Ecto neural progenitor cell (in vitro differentiated cells): ENCODE measurements at places on chromosomes 1 and 21.

DNA sequence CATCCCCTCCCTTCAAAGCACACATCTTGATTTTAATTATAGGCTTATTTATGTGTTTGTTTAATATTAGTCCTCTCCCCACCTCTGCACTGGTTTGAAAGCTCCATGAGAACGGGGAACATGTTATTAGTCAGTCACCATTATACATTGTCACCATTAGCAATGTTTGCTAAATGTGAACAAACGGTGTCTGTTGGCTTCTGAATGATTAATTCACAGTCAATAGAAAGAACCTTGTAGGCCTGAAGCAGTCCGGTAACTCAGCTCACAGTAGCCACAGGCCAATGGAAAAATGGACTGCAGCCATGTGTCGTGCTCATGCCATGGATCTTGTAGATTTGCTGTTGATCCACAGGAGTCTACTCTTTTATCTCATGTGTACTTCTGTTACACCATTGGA is 49.7 kb upstream of the NHLH2 start:
- DNase-seq = no peak

DNA sequence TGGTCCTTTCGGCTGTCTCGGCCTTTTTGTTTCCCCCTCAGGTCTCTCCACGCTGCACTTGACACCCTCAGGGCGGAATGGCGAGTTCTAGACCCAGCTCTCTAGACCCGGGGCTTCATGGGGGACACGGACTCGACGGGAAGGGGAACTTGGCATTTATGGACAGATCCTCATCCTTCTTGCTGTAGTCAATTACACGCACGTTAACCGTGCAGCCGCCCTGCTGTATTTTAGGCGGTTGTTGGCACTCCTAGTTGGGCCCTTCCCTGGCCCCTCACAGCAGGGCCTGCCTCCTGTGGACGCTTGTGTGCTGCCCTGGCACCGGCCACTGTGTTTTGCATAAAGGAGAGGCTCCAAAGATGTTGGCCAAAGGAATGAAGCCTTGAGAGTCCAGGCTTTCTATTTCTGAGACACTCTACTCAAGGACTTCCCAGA is 558 bp upstream of the BTG3 start:
- DNase-seq = no peak

DNA sequence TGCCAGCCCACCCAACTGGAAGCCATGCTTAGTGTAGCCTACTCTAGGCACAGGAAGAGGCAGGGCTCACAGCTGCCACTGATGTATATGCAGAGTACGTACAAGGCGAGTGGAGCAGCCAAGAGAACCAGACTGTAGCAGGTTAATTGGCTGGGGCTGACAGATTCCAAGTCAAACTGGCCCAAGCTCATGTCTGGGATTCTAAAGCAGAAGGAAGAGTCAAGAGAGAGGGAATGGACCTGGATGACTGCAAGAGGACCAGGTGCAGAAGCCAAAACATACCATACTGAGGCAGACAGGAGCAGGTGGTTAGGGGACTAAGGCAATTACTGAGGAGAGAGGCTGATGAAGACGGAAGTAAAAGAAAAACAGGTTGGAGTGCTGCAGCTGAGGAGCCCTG is 51.3 kb upstream of the LRRN2 start:
- no peak for DNase-seq

DNA sequence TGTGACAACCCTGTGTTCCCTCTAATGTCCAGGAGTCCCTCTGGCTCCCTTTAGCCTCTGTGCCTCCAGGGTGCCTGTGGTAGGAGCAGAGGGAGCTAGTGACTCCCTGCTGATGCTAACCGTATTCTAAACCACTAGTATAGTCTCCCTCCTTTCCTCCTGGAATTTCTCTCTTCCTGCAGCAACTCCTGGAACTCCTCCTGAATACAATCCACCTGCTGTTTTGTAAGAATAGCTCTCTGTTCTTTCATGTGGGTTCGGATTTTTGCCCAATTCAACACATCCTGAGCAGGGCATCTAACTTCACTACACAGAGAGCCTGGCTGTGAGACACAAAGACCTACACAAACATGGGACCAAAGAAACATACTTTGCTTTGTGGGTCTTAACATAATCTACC is 107.9 kb downstream of the RUNX1 start:
- DNase-seq = no peak

DNA sequence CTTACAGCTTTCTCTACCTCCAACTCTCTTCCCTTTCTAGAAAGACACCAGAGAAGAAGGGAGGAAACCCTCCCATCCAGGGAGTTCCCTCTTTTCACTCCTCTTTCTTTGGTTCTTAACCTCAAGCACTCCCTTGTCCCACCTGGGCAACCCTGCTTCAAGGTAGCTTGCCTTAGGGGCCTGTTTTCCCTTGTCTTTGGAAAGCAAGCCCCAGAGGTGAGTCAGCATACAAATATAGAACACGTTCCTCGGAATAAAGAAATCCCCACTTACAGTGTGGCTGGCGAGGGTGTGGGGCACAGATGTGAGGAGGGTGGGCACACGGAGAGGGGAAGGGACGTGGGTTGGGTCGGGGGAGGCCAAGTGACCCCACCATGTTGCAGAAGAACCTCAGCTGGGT is 26.1 kb upstream of the KCNE2 start:
- DNase-seq = no peak

- peak; percentile 80 for DNase-seq
Measured at GRCh38 chr1:9198538-9199361, 35.8 kb upstream of the H6PD start.

- DNase-seq = no peak
Measured at GRCh38 chr1:206770531-206771337, at the start of gene IL19. Gene IL19 (plus strand): TSS chr1:206770773. CDS start chr1:206836663, 65,890 bp downstream.

DNA sequence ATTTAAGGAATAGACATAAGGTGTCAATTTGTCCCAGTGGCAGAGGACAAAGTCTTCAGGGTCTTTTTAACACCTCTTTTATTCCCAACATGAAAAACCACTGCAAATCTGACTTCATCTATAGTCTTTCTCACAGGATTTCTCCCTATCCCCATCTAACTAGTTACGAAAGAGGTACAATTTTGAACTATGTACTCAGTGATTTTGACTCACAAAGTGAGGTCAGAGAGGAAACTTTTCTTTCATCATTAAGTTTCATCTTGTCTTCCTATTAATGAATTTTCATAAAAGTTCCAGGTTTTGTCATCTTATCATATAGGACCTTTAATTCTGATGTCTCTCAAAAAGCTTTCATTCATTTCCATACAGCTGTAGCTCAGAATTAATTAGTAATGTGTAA is 63.3 kb downstream of the ASH1L start:
- DNase-seq = no peak

- DNase-seq = no peak
Measured at GRCh38 chr1:19815801-19816736, 986 bp upstream of the RNF186 start.

GRCh38 chr1:9651565-9652378 is at the start of gene PIK3CD:
Gene PIK3CD (plus strand): TSS chr1:9651731. CDS start chr1:9710456, 58,725 bp downstream.
- DNase-seq = peak; percentile 81

DNA sequence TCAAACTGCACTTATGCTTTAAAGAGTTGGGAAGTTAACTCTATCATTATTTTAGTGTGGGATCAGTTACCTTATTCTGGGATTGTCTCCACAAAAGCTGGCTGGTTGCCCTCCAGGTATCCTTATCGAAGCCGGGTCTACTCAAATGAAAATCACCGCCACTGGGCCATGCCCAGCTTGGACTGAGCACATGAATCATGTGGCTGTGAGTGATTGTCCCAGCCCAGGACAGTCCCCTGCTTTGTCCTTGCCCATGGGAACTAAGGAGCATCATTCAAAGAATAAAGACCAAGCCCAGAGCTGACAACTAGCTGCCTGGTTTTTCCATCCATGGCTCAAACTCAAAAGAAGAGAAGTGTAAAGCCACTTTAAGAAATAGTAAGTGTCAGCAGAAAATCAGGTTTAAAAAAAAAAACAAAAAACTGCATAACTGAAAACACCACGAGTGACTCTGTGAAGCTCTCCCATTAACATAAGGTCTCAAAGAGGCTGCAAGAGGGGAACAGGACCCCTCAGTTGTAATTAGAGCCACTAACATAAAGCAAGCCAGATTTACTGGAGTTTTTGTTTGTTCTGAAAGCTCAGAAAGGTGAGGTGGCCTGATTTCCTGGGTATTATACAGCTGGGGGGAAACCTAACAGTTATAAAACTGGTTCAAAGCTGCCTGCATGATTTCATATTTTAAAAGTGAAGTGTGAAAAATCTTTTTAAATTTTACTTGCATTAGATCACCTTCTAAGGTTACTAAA is 91.5 kb downstream of the KIF14 start:
- DNase-seq = no peak

DNA sequence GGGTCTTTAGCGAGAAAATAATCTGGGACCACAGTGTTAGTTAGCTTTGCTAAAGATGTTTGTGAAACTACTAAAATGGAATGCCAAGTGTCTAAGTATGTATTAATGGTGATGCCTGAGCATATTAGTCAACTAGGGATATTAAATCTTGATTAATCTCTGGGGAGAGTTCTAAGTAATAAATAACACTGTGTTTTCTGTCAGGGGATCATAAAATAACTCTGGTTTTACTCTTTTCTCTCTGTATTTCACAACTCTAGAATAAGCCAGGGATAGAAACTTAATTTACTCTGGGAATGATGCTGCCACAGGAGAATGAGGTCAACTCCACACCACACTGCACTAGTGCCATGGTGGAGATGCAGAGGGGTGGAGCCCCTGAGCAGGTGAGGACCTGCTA is 399.2 kb downstream of the PTBP2 start:
- no peak for DNase-seq

DNA sequence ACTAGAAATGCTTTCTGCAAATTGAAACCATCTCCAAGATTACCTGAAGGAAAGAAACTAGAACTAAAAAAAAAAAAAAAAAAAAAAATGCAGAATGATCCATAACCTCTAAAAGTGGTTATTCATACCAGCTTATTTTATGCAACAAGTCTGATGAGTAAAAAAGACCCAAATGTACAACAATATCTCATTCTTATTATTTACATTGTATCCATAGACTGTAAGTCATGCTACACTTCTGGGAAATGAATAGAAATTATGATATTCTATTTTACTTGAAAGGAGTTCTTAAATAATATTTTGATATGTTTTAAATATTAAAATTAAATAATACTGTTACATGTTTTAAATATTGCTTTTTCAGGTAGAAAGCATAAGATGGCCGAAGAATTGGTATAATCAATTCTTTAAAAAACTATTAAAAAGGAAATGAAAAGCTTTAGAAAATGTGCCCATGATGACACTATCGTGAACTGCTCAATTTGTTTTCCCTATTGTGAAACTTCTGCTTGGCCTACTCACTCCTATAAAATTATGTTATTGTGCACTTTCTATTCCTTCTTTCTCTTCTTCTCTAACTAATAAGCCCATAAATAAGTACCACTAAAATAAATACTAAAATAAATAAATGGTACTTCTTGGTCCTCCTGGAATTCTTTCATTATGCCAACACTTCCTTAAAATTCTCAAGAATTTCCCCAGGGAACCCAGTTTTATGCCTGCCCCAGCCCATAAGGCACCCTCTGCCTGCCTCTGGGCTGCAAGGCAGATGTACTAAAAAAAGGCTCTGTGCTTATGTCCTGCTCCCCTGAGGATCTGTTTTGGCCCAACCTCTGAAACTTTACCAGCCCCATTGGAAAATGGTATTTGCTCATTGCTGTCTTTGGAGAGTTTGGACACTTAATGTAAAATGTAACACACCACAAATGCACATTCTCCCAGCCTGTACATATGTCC is 18.1 kb downstream of the SAMSN1 start:
- DNase-seq = no peak

DNA sequence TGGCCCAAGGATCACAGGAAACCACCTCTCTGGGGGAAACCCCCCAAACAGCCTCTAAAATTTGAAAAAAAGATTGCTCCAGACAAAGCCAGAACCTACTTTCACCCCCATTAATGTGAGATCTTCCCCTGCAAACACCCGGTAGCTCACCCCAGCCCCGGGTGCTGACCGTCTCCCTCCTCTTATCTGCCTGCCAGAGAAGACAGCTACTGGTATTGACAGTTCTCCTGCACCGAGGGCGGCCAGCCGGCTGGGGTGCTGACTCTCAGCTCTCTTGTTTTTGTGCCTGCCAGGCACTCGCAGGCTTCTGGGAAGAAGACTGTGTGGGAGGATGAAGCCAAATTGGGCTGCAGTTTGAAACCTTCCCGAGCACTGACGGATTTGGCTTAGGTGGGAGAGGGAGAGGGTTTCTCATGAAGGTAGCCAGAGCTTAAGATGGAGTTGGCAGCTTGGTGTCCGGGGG is 48.2 kb downstream of the RASSF5 start:
- peak; percentile 58 for DNase-seq

- DNase-seq = no peak
Measured at GRCh38 chr1:40107290-40107959, 10.4 kb upstream of the PPT1 start.

- no peak for DNase-seq
Measured at GRCh38 chr21:38820471-38821239, 14.9 kb downstream of the ETS2 start.

DNA sequence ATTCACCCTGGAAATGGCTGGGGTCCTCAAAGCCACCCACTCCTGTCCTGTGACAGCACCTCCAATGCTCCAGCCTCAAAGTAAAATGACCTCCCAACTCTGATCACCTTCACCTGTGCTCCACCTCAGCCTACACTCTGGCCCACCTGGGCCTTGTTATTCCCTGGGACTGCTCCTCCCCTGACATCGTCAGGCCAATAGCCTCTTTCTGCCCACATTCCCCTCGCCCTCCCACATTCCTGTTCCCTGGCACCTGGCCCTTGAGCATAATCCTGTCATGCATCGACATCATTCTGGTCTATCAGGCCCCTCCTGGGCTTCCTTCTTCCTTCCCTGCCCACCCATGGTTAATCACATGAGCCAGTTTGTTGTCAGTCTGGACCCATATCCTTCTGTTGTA is 13.2 kb upstream of the BCAR3 start:
- DNase-seq = no peak

- DNase-seq = no peak
Measured at GRCh38 chr1:209749205-209749604, 6.6 kb upstream of the TRAF3IP3 start.

- no peak for DNase-seq
Measured at GRCh38 chr1:86868477-86868876, 45.4 kb downstream of the SELENOF start.
